ENCODE measurements at places on chromosomes 4 and X.

DNA sequence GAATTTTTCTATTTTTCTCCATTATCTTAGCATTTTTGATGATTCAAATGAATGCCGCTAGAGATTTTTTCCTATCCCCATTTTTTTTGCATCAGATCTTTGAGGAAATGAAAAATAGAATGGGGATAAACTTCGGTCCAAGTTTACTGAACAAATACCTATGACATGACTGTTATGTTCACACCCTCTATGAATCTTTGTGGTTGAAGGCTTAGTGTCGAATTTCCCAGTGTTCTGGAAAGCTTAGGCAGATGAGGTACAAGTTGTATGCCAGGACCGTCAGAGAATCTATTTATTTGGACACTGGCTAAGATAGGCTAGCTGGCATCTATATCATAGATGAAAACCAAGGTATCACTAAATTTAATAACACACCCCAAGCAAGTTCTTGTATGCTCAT is 123.4 kb downstream of the SPCS3 start:
- no peak for DNase-seq

GRCh38 chr4:40736910-40737309 is 12.8 kb upstream of the NSUN7 start:
- no peak for DNase-seq

DNA sequence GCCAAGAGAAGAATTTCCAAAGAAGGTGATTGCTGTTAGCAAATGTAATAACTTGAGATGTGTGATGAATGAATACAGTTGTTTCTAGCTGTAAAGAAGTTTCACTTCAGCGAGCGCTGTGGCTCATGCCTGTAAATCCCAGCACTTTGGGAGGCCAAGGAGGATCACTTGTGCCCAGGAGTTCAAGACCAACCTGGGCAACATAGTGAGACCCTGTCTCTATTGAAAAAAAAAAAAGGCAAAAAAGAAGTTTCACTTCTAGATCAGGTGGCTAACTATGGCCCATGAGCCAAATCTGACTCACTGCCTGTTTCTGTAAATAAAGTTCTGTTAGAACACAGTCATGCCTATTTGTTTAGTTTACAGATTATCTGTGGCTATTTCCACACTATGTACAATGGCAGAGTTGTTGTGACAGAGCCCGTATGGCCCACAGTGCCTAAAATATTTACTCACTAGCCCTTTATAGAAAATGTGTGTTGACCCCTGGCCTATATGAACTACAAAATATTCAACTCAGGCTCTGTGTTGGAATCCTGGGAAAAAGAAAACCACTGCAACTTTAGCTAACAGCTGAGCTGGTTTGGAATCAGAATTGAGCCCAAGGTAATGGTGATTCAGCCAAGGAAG is 54.1 kb upstream of the PRPS1 start:
- DNase-seq = no peak

DNA sequence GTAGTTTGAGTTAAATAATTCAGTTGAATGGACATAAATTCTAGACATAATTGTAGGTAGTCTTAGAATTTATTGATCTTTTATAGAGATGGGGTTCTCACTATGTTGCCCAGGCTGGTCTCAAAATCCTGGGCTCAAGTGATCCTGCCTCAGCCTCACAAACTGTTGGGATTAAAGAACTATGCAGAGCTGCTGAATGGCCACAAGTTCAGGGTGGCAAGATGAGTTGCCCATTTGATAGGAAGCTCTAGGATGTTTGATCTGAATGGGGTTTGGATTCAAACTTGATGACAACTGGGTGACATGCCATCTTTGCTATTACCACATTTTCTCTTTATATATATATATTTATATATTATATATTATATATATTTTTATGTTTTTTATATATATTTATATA is 3.6 kb downstream of the RPL36A start:
- DNase-seq = no peak

- DNase-seq = no peak
Measured at GRCh38 chr4:153799694-153800074, 10.8 kb upstream of the SFRP2 start.

Data from stimulated activated CD4-positive, alpha-beta T cell treated with anti-CD3 and anti-CD28 coated beads, Interleukin-4, amount 100 ng/mL, for 4 hours (primary cell).